ENCODE measurements at places on chromosomes 6 and 20.

DNA sequence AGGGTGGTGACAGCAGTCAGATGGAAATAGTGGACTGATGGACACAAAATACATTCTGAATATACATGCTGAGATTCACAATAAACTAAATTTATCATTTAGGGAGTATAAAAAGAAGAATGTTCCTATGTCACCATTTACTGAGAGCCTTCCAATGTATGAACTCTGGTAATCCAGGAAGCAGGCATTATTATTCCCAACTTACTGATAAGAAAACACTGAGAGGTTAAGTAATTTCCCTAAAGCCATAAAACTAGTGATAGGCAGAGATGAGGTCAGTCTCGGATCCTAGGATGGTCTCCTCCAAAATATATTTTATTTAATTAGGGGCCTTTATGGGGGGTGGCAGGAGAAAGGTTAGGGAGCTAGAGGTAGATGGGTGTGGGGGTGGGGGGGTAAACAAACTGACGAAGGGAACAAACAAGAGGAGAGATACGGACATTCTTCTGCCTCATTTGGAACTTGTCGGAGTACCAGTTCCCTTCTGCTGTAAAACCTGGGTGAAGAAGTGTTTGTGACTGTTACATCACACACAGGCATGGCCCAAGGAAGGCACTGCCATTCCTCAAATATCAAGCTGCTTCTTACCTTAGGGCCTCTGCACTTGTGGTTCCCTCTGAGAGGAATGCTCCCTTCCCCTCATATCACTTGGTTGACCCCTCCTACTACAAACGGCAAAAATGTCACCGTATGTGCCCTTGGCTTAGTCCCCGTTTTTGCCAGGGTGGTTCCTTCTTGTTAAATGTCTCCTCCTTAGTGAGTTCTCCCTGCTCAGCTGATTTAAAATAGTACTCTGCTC is 6.7 kb downstream of the SAYSD1 start:
- DNase-seq: no peak

DNA sequence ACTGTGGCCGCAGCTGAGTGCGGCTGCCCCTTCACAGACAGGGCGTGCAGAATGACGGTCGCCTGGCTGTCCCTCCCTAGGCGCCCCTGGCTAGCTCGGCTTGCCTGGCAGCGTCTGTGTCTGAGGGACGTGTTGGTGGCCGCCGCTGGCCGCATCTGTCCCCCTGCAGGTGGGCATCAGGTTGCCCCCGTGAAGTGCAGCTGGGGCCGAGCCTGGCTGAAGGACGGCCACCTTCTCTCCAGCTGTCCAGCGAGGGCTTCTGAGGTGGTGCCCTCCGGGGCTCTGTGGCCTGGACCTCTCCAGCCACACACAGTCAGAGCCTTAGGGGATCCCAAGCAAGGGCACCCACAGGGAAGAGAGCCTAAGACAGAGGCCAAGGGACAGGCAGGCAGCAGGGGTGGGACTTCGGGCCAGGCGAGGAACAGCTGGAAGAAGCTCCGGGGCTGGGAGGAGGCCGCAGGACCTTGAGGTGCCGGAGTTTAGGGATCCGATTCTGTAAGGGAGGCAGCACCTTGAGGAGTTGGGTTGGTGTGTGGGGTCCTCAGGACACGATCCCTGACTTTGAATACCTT is 89.0 kb upstream of the EPB41L1 start:
- DNase-seq: no peak

DNA sequence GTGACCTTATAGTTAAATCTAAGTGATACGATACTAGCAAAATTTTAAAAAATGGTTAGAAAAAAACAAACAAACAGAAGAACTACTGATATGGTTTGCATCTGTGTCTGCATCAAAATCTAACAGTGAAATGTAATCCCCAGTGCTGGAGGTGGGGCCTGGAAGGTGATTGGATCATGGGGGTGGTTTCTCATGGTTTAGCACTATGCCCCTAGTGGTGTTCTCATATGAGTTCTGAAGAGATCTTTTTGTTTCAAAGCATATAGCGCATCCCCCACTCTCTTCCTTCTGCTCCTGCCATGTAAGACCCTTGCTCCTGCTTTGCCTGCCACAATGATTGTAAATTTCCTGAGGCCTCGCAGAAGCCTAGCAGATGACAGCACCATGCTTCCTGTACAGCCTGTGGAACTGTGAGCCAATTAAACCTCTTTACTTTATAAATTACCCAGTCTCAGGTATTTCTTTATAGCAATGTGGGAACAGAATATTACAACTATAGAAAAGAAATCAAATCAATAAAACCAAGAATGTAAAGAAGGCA is 5.4 kb downstream of the FBXL4 start:
- no peak for DNase-seq

DNA sequence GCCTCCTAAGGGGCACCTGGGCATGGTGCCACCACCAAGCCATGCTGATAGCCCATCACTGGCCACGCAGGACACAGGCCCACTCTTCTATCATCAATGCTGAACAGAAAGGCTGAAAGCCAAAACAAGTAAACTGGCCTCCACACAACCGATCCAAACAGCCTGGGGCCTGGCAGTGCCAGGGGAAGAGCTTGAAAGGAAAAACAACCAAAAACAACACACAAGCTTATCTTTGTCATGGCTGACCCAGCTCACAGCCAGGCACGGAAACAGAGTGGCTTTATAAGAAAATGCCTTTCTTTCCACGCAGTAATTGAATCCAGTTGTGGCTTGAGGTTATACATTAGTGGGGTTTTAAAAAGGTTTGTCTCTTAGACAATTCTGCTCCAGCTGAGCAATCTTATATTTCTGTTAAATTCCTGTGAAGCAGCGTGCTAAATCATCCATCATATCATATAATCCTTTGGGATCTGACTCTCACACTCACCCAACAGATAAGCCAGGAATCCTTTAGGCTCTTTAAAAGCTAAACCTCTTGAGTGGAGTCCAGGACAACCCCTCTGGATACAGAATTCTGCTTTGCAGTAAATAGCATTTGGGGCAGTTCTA is 65.4 kb upstream of the SLC22A16 start:
- no peak for DNase-seq

GRCh38 chr6:161228921-161229591 is 44.8 kb downstream of the AGPAT4 start:
- no peak for DNase-seq

- no peak for DNase-seq
These were observed 36.1 kb downstream of the EFCAB8 start for GRCh38 chr20:32894711-32895355.

DNA sequence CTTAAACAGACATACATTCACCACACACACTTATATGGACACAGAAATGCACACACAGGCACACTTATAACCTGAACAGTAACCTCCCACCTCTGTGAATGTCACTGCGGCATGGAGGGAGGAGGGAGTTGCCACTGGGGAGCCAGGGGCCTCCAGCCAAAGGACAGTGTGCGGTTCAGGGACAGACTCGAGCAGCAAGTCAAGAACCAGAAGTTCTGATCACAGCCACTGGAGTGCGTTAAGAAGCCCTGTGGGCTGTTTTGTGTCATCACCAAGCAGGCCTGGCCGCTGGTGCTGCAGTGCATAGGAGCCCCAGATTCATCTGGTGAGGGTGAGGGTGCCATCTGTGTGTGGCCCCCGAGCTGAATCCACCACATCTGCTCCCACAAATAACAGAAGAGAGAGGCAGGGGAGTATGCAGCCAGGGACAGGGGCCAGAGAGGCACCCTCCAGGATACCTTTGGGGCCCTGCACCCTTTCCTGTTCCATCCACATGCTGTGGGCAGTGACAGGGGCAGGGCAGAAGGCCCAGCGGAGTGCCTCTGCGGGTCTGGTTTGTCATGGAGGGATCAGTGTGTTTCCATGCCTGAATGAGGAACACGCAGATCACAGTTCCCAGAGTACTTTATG is 20.3 kb downstream of the SYNDIG1 start:
- no peak for DNase-seq

GRCh38 chr6:2807342-2808090 is 34.1 kb downstream of the SERPINB1 start:
- DNase-seq: no peak

GRCh38 chr20:10792291-10792690 is 118.5 kb upstream of the JAG1 start:
- no peak for DNase-seq

DNA sequence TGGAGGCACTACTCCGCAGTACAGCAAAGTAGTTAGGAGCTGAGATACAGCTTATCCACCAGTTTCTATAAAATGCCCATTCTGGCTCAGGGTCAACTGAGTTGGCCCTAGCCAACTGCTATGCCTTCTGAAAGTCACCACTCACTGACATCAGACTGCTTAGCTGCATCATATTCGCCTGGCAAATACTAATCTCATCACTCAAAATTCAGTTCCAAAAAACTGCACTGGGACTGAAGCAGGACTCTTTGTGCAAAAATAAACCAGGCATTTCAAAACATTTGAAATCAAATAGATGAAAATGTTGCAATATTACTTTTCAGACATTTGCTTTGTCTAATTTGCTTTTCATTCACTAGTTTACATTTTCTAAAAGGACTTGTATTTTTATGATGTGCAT is 230.0 kb downstream of the ALDH8A1 start:
- DNase-seq: no peak

- no peak for DNase-seq
These were observed 1.1 kb upstream of the USP49 start for GRCh38 chr6:41896281-41896680.

DNA sequence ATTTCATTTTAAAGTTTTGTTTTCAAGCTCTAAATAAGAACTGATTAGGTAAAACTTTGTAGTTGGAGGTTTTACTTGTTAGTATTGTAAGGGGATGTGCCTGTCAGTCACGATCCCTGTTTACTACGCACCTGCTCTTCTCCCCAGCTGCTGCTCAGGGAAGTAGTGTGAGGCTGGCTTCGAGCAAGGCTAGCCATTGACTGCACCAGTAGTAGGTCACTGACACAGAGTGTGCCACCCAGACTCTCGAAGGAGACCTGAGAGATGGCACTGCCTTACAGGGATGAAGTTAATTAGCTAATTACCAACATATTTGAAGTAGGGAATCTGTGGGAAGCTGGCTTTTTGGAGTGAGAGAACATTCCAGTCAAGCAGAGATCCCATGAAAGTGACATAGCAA is 89.2 kb downstream of the DNAH8 start:
- DNase-seq: no peak

DNA sequence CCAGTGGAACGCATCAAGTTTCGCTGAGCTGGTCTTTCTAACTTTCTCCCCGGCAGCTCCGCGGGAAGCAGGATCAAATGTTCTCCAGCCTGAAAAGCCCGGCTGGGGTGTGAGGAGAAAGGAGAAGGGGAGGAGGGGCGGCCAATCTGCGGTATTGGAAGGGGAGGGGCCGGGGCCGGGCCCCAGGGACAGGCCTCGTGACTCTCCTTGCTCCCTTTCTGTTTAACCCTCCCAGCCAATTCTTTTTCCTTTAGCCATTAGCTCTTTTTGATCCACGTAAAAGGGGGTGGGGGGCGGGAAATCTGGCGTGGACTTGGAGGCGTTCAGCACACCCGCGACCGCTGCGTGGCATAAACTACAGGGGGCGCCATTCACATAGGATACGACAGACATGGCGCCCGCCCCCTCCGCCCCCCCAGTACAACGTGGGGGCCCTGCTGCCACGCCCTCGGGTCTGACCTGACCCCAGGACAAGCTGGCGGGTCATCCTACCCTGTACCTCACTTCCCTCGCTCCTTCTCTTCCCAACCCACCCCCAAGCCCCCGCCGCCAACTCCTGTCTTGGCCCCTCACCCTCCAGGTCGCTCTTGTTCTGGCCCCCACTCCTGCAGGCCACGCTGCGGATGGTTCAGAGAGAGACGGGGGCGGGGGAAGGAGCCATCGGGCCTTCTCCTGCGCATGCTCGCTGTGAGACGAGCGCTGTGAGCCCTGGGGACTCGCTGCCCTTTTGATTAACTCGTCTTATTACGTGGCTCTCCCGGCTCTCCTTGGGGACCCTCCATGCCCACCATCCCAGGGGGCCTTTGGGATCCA is 7.8 kb upstream of the MDGA1 start:
- DNase-seq: peak; percentile 28

- no peak for DNase-seq
These were observed 72.6 kb downstream of the TFAP2B start for GRCh38 chr6:50891290-50891689.

GRCh38 chr6:73372516-73372915 is 2.8 kb upstream of the OOEP start:
- no peak for DNase-seq

GRCh38 chr6:138618168-138618567 is 118.9 kb upstream of the NHSL1 start:
- no peak for DNase-seq

DNA sequence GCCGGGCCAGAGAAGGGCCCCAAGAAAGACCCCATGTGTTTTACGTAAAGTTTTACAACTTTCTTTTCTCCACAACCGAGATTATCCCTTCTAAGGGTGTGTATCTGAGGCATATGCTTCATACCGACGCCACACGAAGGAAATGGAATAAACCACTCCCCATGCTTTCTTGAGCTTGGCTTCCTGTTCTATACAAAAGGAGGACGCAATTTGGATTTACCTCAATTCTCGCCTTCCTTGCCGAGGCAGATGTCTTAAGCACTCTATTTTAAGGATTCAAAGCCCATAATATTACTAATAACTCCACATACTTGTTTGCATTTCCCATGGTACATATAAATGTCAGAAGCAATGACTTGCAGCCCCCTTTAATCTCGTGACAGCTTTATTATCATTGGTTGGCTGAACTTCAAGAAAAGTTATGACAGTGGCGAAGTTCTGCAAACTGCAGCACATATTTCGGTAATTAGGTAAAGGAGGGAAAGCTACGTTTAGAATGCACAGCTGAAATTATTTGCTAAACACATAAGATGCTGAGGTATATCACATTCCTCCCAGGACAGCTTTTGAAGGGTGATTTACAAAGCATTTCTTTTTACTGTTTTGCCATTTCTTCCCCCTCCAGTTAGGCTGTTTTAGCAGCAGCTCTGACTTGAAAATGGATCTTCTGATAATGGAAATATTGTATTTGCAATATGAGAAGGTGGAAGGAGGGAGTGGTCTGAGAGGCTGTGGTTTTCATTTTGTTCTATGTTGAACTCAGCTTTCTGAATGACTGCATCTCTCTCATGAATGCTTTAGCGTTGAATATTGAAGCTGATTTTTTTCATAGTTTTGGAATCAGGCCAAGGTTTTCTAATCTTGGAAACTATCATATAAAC is 330.5 kb downstream of the EPHA7 start:
- DNase-seq: no peak

- no peak for DNase-seq
These were observed 550 bp upstream of the HSPA12B start for GRCh38 chr20:3731944-3732326.

- no peak for DNase-seq
These were observed 50.6 kb downstream of the SLC22A3 start for GRCh38 chr6:160398674-160399271.

DNA sequence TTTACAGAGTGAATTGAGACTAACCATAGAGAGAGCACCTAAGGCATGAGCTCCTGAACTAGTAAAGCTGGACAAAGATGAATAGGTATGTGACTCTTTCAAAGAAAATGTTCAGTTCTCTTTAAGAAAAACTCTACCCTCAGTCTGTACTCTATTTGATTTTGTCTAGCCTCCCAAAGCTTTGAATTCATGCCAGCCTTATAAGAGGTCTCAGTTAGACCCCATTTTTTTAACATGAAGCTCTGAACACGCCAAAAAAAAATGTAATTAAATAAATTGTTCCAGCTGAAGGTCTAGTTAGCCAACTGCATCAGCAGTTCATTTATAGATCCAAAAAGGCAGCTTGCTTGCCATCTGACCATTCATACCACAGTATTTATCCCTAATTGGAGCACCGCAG is 71.6 kb downstream of the COL9A1 start:
- no peak for DNase-seq
